Lung (tissue), 17 donors: ENCODE measurements at places on chromosomes 1 and 21.

GRCh38 chr1:100597784-100598183 lies 59.8 kb downstream of the GPR88 start:
- no peak for DNase-seq

DNA sequence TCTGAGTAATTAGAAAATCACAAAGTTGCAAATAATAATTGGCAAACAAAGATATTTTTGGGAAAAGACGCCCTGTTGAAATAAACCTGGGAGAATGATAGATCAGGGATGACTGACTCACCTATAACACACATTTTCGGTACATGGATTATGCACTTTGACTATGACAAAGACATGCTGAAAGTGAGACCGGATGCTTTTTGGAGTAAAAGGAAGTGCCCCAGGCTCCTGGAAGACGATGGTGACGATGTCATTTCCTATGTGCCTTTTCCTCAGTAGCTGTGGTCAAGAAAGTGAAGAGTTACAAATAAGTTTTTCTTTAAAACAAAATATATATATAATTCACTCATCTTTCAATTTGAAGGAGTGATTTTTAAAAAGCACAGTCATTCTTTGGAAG lies 158.7 kb downstream of the SIPA1L2 start:
- DNase-seq = no peak

DNA sequence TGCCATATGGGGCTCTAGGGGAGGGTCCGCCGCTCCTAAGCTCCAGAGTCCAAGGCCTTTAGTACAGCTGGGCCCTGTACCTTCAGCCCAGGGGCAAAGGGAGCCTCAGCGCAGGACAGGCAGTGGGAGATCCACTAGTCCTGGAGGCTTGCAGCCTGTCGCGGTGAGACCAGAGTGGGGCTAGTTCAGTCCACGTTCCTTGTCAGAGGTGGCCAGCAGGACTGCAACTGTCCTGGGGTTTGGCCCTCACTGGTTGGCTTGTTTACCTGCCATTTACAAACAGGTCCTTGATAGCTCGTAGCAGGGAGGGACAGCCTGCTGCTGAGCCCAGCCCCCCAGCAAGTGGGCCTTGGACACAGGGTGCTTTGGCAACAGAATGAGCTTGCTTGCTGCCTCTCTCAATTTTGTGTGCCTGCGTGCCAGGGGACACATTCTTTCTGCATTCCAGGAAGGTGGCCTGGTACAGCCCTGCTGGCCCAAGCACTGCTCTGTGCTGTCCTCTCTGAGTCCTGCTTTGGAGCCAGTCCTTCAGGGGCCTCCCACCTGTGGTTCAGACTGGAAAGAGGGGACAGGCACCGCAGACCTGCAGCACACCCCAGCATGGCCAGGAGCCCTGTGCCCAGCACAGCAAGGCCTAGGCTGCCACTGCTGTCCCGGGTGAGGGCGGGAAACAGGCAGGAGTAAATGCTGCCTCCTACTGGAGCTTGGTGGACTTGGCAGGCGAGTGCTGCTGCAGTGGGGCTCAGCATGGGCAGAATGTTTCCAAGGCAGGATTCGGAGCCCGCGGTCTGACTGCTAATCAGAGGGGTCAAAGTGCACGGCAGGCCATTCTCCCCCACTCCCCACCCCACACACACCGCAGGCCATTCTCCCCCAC lies 15.2 kb downstream of the H6PD start:
- no peak for DNase-seq

DNA sequence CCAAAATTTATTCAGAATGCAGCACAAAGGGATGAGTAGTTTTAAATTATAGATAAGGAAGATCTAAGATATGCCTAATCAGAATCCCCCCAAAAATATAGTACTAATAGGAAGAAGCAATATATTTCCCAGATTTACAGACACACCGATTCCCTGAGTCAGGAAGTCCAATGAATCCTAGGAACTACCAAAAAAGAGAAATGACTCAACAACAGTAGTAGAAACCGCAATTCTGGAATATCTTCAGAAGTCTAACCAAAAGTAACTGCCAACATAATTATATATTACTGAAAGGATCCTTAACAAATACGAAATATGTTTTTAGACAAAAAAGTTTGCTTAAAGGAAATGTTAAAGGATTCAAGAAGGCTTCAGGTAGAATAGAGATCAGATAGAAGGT lies 10.3 kb downstream of the AHCTF1 start:
- DNase-seq = no peak

DNA sequence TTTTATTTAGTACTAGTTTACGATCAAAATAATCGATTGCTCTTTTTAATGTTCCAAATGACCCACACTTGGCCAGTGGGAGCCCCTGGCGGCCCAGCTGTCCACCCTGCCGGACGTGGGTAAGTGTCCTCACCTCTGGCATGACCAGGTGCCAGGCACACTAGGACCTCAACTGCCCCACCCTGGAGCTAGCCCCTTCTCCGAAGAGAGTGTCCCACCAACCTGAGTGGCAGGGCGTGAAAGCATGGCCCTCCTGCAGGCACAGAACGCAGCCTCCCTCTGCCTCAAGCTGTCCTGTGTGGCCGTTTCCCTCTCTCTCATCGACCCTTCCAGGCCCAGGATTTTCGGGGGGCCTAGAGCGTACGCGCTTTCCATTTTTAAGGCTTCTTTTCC lies 32.9 kb upstream of the AGPAT3 start:
- no peak for DNase-seq

DNA sequence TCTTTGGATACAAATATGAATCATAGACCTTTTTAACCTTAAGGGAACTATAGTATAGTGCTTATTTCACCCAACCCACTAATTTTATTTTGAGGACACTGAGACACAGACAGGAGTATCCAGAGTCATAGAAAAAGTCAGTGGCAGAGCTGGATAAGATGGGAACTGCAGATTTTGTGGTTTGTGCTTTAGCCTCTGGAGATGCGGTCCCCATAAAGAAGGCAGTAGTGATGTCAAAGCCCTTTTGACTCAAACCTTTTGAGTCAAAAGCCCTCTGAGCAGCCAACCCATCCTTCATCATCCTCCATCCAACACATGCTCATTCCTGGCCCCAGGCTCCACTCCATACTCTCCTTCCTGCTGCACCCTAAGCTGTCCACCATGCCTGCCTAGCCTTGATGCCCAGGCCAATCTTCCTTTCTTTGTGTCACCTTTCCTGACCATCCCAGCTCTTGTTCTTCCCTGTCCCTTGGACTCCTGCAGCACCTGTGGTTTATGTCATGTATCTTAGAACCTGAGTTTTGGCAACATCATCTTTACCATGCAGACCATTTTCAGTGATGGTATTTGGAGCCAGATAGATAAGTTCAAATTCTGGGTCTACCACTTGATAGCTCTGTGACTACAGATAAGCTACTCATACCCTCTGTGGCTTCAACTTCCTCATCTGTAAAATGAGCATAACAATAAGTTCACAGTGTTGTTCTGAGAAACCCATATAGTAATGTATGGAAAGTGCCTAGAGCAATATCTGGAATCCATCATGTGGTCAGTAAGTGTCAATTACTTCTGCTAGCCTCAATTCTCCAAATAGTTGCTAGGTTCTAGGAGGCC lies 20.1 kb downstream of the SLAMF1 start:
- no peak for DNase-seq
